GM04503 (cell line): ENCODE measurements at places on chromosomes 3 and 15.

DNA sequence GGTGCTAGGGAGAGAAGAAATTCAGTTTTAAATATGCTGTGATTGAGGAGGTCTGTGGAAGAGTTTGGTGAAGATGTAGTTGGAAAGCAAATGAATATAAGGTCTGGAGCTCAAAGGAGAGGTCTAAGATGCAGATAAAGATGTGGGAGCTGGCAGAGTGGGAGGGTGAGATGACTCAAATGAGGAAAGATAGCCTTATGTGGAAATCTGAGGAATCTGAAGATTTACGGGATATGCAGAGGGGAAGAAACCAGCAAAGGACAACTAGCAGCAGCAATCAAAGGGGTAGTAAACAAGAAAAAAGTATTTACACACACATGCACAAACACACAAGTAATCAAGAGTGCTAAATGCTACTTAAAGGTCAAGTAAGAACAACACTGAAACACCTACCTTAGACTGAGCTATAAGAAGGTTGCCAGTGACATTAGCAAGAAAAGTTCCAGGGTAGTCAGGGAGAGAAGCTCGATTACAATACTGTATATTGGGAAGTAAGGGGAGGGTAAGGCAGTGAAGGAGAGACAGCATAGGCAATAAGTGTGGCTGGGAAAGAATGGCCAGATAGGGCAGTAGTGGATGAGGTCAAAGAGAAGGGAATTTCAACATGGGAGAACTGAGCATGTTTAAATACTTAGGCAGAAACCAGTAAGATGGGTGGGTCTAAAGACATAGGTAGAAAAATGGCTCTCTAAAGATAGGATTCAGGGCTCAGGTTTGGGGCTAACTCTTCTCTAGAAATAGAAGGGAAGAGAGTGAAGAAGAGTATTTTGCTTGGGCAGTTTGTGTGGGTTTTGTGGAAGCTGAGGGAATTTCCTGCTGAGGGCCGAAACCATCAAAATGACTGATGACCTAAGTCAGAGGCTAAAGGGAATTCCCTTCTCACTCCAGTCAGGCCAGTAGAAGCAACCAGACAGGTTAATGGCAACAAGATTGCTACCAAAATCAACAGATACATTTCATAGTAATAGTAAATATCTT, 8.9 kb downstream of the CMTM6 start:
- DNase-seq = no peak

DNA sequence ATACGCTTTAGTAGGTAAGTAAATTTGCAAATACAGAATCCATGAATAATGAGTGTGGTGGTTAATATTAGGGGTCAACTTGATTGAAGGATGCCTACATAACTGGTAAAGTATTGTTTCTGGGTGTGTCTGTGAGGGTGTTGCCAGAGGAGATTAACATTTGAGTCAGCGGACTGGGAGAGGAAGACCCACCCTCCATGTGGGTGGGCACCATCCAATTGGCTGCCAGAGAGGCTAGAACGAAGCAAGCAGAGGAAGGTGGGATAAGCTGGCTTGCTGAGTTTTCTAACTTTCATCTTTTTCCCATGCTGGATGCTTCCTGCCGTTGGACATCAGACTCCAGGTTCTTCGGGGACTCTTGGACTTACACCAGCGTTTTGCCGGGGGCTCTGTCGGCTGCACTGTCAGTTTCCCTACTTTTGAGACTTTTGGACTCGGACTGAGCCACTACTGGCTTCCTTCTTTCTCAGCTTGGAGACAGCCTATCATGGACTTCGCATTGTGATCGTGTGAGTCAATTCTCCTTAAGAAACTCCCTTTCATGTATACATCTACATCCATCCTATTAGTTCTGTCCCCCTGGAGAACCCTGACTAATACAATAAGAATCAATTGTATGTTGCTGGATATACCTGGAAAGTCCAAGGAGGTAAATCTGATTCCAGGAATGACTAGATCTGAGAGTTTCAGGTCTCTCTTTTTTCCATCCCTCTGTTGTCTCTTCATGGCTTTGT, 25.8 kb upstream of the NEDD4 start:
- no peak for DNase-seq

DNA sequence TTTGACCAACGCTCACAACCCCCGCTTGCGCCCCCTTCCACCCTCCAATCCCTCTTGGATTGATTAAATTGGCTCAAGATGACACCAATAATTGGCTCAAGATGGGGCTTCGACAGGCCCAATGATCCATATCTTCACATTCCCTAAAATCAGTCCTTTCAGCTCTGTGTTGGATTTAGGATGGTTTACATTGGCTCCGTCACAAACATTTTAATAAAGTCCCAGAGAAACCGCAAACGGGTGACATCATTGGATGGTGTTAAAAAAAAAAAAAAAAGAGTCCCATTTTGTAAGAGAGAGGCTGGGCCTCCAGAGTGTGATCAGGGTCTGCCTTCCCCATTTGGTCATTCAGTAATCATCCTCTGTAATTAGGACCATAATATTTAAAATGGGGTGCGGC, 113.4 kb upstream of the MRPS22 start:
- DNase-seq = no peak

DNA sequence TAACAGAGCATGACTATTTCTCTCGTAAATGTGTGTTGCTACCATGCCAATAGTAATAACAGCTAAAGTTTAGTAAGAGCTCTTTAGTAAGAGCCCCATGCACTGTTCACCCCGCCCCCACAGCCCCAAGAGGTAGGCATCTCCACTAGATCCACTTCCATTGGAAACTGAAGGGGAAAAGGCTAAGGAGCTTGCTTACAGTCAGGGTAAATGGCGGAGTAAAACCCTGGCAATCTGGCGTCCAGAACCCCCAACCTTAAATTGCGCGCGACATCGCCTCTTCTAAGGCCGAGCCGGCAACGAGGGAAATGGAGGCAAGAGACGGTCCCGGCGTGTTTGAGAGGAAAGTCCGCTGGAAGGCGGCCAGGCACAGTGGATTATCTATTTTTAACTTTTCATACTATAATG, 654 bp upstream of the C3orf38 start:
- DNase-seq = no peak

GRCh38 chr3:117131259-117131658, 421.7 kb downstream of the TUSC7 start:
- no peak for DNase-seq

DNA sequence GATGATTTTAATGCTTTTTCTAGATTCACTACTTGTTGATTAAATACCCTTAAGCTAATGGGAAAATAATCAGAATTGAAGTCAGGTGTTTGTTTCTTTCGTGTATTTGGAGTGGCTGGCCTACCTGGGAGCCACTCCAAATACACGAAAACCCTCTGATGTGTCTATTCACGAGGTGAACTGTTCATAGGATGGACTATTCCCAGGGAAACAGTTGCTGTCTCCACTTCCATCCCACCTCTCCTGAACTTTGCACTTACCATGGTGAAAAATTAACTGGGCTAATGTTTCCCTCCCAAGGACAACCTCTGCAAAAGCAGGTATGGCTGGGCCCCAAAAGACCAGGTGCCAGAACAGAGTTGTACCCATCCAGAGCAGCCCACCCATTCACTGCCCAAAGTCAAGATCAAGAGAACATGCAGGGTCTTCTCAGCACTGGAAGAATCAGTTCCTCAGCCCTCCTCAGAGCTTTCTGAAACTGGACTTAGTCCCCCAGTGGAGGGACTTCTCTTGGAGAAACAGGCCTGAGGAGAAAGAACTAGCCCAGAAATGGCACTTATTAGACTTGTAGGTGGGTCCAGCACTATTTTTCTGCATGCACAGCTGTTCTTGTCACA, 2.9 kb upstream of the SMAD3 start:
- DNase-seq = no peak

DNA sequence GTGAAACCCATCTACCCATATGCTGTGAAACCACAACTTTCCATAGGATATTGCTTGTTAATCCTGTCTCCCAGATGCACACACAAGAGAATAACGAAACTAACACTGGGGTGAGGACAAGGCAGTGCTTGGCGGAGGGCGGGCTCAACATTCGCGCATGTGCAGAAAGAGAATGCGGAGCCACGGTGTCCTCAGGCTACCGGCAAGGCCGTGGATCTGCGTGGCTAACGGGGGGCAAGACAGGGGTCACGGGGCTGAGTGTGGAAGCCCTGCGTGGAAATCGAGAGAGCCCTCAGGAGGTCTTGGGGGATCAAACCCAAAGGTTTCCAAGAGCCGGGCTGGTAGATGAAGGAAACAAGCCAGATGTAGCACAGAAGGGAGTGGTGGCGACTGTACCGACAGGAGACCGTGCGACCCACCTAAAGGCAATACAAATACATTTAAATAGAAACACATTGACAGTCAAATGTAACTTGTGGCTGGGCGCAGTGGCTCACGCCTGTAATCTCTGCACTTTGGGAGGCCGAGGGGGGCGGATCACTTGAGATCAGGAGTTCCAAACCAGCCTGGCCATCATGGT, 48.5 kb upstream of the TRA2B start:
- no peak for DNase-seq

GRCh38 chr3:143306407-143306806, 186.8 kb downstream of the CHST2 start:
- DNase-seq = no peak

GRCh38 chr3:32994045-32994444, 42.6 kb downstream of the CCR4 start:
- DNase-seq = no peak

- no peak for DNase-seq
Observed at GRCh38 chr3:35183927-35184675, 455.2 kb upstream of the ARPP21 start.

- DNase-seq = peak; percentile 88
Observed at GRCh38 chr15:62119227-62119864, 45.7 kb downstream of the C2CD4B start.

DNA sequence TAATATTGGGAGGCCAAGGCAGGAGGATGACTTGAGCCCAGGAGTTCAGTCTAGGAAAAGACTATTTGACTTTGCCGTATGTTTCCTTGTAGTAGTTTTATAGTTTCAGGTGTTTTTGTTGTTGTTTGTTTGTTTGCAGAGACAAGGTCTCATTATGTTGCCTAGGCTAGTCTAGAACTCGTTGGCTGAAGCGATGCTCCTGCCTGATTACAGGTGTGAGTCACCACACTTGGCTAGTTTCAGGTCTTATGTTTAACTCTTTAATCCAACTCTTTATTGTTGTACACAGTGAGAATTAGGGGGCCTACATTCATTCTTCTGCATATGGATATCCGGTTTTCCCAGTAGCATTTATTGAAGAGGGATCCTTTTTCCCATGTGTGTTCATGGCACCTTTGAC, 32.0 kb downstream of the FAIM start:
- DNase-seq = no peak

DNA sequence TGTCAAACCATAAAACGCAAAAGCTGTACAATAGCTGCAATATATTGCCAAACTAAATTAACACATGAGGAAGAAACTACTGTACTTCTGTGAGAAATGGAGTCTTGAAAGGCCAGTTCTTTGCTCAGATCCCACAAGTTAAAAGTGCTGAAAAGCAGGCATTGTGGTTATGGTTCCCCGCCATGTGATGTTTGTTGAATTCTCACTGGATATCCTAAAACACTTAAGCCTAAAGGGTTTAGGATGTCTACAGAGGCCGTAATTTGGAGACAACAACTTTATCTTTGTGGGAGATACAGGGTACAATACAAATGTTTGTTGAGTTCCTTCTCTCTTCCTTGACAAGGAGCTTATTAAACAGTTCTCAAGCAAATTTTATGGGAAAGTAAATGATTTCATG, 53.2 kb downstream of the TMEM212 start:
- DNase-seq = no peak

DNA sequence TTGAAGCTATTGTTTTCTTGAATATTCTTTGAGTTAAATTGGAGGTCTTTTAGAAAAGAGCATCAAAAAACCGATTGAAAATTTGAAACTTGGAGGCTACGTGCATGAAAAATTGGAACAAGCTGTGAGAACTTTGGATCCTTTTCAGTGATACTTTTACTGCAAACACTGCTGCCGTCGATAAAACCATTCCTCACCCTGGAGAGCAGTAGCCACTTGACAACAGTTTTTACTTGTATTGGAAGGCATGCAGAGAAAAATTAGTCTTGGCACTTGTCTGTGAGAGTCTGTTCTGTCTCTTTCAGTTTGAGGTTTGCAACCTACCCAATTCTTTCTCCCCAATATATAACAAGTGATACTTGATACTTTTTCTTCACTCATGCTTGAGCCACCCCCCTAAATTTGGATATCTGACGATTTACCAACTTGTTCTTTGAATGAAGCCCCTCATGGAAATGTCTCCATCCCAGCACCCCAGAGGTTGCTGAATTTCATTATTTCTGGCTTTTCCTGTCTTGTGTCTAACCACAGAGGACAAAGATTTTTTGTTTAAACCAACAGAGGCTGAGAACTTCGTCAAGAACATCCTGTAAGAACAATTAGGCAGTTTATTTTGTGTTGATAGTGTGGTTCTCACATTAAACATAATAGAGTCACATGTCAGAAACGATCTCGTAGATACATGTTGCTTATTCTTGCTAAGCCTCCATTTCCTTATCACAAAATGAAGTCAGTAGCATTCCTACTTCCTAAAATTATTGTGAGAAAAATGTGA, 307.3 kb upstream of the PLSCR5 start:
- DNase-seq = no peak

DNA sequence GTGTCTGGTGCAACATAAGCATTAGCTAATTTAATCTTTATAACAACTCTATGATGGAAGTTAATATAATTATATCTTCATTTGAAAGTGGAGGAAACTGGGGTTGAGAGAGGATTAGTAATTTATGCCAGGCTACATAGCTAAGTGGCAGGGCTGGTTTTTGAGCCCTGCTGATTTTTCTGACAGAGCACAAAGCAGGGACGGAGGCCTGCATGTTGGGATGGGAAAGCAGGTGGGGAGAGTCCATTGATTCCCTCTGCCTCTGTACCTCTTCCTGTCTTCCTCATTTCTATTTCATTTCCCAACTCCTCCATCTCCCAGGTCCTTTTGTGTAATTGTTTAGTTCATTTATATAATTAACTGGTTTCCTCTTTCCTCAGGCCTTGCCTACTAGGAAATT, 251.6 kb upstream of the ZPLD1 start:
- no peak for DNase-seq

GRCh38 chr3:177330779-177331178, 133.5 kb upstream of the TBL1XR1 start:
- DNase-seq = no peak

GRCh38 chr15:39770748-39771689, 11.6 kb downstream of the FSIP1 start:
- peak; percentile 96 for DNase-seq

GRCh38 chr15:39127925-39128617, 452.8 kb upstream of the THBS1 start:
- peak; percentile 96 for DNase-seq

GRCh38 chr3:74630602-74631001, 16.1 kb upstream of the CNTN3 start:
- no peak for DNase-seq
